Epithelial cell of prostate (primary cell): ENCODE measurements at places on chromosomes 2 and 18.

DNA sequence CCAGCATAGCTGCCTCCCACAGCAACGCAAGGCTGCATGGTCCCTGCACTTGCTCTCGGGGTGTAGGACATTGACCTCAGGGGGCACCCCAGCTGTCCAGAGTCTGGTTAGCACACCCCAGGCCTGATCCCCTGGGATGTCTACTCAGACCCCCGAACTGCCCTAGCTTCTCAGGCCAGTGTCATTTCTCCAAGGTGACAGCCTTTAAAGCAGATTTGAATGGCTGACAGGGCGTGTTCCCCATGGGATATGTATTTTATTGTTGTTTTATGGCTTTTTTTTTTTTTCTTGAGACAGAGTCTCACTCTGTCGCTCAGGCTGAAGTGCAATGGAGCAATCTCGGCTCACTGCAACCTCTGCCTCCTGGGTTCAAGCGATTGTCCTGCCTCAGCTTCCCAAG lies 40.8 kb upstream of the PTMA start:
- DNase-seq = no peak

GRCh38 chr2:128605931-128606330 lies 287.3 kb upstream of the HS6ST1 start:
- no peak for DNase-seq

DNA sequence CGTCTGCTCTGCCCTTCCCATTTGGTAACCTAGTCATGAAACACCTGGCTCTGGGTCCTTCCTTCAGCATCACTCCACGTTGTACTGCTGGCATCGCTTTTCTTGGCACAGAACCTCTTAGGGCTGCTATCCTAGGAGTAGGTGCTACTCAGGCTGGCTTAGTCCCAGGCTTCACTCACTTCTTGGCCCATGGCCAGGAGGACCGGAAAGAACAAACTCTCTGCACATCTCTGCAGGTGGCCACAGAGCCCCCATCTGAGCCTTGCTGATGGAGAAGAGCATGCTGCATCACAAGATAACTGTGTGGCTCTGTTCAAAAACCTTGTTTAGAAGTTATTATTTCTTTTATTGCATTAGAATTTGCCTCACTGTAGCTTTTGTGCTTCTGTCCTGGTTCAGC lies 447.2 kb upstream of the TNP1 start:
- DNase-seq = no peak

DNA sequence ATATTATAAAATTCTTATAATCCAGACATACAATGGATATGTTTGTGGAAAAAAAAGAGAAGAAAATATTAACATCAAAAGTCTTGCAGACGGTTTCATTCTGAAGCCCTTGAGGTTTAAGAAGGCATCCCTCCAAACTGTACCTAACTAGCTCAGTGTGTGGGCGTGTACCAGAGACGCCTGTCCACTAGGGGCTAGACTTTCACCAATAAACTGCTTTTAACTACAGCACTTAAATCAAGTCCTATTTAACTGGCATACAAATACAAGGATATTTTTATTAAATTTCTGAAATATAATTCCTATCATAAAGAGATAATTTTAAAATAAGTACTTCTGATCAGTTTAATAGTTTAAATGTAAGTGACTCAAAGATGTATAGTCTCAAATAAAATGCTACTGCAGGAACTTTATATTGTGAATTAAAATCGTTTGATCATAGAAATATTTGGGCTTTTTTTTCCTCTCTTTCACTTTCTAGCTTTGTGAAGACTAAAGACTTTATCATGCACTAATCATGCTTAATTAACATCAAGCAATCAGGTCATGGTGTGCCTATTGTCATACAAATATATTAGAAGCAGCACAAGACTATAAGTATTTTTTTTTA lies 437.7 kb downstream of the SATB2 start:
- no peak for DNase-seq

DNA sequence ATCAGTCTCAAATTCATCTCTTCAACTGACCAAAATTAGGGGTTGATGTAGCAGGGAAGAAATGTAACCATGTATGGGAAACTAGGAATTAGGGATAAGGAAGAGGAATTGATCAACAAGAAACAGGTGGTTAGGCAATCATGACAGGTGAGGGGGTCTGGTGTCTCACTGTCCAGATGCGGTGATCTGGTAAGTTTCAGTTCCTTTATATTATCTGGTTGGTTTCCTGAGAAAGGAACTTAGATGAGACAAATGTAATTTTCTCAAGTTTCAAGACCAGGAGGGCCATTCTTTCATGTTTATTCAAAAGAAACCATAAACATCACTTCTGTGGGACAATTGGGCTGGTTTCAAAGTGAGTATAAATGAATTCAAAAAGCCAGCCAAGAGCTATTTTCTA lies 306.2 kb upstream of the KCNJ3 start:
- DNase-seq = no peak

GRCh38 chr18:35143622-35144596 lies 96.9 kb upstream of the ZNF397 start:
- DNase-seq = no peak

GRCh38 chr18:3654442-3655253 lies 204.7 kb downstream of the TGIF1 start:
- no peak for DNase-seq

- DNase-seq = no peak
Observed at GRCh38 chr18:23982155-23983079, 32.1 kb upstream of the TTC39C start.

GRCh38 chr2:58378152-58378551 lies 137.0 kb upstream of the FANCL start:
- DNase-seq = no peak

DNA sequence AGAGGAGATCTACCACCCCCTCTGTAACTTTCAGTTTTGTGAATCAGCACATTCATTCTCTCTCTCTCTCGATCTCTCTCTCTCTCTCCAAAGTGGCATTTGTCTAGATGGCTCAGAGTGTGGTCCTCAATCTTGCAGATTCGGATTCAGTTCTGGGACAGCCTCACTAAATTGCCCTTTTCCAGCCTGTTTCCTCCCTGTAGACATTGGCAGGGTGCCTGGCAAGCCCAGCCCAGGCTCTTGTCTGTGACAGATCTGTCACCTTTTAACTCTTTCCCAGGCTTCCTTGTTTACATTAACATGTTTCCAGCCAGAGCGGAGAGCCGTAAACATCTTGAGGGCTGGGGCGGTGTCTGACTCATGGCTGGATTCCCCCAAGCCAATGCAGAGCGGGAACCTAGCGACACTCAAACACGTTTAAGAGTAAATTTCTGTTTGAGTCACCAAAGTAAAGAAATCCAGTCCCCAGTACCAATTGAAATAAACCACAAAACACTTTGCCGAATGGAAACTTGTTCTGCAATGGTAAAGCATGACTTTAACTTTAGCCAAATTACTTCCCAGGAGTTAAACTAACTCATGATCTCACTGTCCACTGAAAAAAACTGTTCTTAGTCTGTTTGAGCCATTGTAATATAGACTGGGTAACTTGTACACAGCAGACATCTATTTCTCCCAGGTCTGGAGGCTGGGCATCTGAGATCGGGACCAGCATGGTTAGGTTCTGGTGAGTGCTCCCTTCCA lies 6.6 kb upstream of the CYP27C1 start:
- peak; percentile 96 for DNase-seq

DNA sequence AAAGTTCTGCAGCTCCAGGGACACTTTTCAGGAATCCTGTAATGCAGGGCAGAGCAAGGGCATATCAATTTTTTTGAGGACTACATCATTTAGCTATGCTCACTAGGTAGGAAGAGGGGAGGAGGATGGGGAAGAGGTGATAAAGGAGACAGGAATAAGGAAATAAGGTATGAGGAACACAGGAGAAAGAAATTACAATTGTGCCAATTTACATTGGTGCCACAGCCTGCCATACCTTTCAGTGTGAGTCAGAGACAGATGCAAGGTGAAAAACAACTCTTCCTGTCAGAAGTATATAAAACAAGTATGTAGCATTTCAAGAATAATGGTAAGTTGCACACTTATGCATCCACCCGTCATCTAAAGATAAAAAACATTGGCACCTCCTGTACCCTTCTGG lies 5.4 kb upstream of the MRPS9 start:
- DNase-seq = no peak

DNA sequence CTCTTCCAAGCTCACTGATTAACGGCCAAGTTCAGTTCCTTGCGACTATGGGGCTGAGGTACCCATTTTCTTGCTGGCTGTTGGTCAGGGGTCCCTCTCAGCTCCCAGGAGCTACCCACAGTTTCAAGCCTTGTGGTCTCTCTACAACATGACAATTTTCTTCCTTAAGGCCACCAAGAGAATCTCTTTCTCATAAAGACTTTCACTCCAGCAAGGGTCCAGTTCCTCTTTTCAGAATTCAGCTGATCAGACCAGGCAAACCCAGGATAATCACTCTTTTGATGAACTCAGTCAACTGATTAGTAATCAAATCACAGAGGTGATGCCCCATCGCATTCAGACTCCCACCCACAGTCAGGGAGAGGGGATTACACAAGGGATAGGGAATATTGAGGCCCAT lies 129.7 kb downstream of the IRS1 start:
- no peak for DNase-seq

DNA sequence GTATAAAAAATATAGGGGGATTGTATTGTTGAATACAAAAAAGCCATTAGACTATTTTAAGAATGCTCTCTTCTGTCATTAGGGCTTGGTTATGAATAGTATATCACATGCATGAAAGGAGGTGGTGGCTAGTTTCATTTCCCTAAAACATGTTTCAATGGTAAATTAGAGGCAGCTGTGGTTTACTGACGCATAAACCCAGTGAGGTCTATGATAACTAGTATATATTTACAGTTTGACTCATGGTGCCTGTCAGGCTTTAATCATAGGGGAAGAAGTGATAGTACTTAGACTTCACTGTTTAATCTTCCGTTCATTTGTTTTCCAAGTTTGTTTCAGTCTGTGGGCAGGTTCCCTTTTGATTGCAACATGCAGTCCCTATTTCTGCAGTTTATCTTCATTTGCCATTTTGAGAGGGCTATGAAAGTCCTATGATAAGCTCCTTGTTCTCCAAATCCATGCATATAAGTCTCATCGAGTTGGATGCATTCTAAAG lies 55.1 kb upstream of the MAP4K3 start:
- peak; percentile 95 for DNase-seq

DNA sequence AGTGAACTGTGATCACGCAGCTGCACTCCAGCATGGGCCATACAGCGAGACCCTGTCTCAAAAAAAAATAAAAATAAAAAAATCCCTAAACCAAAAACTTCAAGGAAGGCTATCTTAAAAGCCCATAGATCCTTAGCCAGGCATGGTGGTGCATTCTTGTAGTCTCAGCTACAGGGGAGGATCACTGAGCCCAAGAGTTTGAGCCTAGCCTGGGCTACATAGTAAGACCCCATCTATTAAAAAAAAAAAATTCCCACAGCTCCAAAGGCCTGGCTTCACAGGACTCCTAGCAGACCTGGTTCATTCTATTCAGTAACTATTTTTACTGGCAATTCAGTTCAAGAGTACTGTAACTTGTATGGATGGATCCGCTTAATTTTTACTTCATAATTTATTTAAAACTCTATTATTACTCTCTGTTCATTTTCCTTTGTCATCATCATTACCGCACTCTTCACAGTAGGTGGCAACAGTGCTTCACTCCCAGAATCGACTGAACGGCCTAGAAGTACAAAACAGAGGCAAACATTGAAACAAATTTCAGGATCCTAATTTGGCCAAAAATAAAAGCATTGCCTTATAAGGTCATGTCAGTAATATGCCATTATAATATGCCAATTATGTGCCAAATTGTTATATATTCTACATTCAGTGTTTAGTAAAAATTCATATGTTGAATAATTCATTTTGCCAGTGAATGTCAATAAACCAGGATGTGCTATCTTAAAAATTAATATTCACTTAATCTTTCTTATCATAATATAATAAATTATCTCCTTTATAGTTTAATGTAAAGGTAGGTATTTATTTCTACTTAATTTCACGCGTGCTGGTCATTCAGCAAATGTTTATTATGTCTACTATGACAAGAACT lies 14.3 kb upstream of the STAM2 start:
- DNase-seq = no peak

- DNase-seq = no peak
Observed at GRCh38 chr2:3456125-3456524, 63.2 kb downstream of the ADI1 start.
